Substantia nigra (tissue), 51 donors: ENCODE measurements at places on chromosomes 16 and 17.

GRCh38 chr17:59504821-59505220 lies 60.6 kb upstream of the DHX40 start:
- DNase-seq, result no peak

GRCh38 chr16:76988526-76988925 lies 202.5 kb upstream of the MON1B start:
- no peak for DNase-seq

GRCh38 chr17:4331614-4332013 lies 34.9 kb downstream of the UBE2G1 start:
- no peak for DNase-seq

GRCh38 chr17:74201250-74201649 lies 2.2 kb upstream of the RPL38 start:
- DNase-seq, result no peak

DNA sequence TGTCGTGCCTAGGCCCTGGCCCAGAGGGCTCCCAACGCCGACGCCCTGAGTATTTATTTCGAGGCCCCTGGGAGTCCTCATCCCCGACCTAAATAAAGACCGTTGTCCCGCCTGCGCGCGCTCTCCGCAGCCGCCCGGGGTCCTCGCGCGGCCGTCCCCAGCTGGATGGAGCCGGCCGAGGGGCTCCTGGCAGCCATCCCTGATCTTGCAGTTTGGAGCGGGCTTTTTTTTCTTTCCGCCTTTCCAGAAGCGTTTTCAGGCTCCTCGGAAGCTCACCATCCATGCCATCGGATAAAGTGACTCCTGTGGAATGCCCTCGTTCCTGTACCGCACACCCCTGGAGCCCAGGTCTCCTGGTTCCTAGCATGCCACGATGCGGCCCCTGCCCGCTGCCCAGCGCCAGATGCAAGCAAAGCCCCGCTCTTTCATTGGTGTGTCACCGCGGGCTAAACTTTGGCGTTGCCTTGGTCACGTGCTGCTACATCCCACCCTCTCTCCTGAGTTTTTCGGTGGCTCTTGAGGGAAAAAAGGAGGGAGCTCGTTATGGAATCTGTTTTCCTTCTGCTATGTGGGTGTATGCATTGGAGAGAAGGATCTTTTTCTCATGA lies 716 bp downstream of the TMEM94 start:
- peak; percentile 49 for DNase-seq

DNA sequence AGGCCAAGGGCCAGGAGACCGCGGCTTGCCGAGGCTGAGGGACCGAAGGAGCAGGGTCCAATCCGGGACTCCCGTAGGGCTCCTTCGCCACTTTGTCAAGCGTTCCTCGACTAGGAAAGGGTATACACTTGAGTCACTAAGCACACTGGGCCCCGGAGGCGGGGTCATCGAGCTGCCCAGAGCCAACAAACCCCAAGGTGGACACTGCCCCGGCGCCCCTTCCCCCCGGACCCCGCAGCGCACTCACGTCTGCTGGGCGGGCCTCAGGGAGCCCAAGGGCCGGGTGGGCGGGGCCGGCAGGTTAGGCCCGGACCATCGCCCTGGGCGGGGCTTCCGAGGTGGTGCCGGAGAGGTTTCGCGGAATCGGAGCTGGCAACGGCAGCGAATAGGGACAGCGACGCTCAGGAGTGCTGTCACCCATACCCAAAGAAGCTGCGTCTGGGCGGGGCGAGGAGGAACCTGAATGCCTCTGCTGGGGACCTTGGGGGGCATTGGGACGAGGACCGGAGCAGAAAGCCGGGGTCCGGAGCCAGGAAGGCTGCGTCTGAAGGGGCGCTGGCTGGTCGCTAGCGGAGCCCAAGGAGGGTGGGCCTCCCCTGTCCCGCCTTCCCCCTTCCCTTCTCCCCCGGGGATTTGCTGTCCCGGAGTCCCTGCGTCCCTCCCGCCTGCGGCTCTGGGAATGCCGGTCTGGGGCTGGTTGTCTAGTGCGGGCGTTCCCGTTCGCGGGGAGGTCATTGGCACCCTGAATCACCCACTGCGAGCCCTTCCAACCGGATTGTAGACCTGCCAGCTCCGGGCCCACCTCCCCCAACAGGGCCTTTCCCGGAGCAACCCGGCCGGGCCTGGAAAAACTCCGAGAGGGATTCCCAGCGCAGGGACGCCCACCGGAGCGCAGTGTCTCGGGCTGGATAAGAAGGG lies 118.2 kb upstream of the SMURF2 start:
- DNase-seq, result no peak
